ENCODE measurements at places on chromosomes 4 and X. TPM values are rescaled to one million over a fixed set of nuclear protein-coding genes. Genes with fewer than 3 reads are reported as not detected.
A peak's percentile ranks its signal among the peaks of the same experiment; 100 is the strongest.

- no peaks in the 10 kb centered on the region for H3K36me3 ChIP-seq
- no peak for DNase-seq
- H3K27ac ChIP-seq: no peak overlapping the region
Observed at GRCh38 chr4:95289028-95289634, 259.6 kb downstream of the UNC5C start.

DNA sequence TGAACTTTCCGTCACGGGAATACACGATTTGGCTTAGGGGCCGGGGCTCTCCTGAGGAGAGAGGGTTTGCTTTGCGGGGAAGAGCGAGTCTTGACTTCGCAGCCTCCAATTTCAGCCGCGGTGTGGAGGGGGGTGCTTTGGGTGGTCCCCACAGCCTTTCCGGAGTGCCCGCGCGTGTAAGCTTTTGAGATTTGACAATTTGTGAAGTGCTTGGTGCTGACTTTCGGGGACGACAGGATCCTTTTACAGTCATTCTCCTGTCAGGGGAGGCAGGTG, 355 bp downstream of the SCML1 start:
- H3K4me3 ChIP-seq: peak overlapping the region; percentile 89
- H3K36me3 ChIP-seq: no peaks in the 10 kb centered on the region
- peaks cover 25% of the 10 kb centered on the region for H3K4me1 ChIP-seq
- no peak for DNase-seq

Gene PRSS48
- not detected for total RNA-seq

Gene SLC25A53
- total RNA-seq: 6.3 TPM

Gene FANCB
- total RNA-seq: 14.7 TPM

Gene NEUROG2
- total RNA-seq: not detected

- H3K27me3 ChIP-seq: no peaks in the 10 kb centered on the region
- no peak overlapping the region for H3K27ac ChIP-seq
- DNase-seq: no peak
- H3K4me1 ChIP-seq: peaks cover 39% of the 10 kb centered on the region
Observed at GRCh38 chr4:174278467-174278866, 5.0 kb downstream of the FBXO8 start.

Gene GSX2
- not detected for total RNA-seq

Gene GPR119
- not detected for total RNA-seq

DNA sequence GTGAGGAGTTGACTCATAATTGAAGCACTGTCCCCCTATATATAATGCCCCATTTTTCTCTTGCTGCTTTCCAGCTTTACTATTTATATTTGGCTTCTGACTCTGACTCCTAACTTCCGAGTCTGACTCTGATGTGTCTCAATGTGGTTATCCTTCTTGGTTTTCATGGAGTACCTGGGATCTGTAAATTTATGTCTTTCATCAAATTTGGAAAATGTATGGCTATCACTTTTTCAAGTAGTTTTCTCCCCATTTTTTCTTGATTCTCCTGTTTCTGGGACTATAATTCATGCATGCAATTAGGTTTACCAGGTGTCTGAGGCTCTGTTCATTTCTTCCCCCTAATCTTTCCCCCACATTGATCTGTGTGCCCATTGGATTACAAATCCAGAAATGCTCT, 156.8 kb upstream of the SFRP2 start:
- peaks cover 20% of the 10 kb centered on the region for H3K4me1 ChIP-seq
- H3K4me3 ChIP-seq: no peak overlapping the region
- DNase-seq: no peak
- H3K27me3 ChIP-seq: peaks cover 38% of the 10 kb centered on the region
- H3K27ac ChIP-seq: no peak overlapping the region

GRCh38 chrX:39900777-39901170, 197.0 kb downstream of the BCOR start:
- peaks cover 4% of the 10 kb centered on the region for H3K27me3 ChIP-seq
- H3K4me1 ChIP-seq: peaks cover 8% of the 10 kb centered on the region
- H3K27ac ChIP-seq: no peak overlapping the region
- DNase-seq: no peak
- no peaks in the 10 kb centered on the region for H3K36me3 ChIP-seq

- no peaks in the 10 kb centered on the region for H3K4me1 ChIP-seq
- H3K27ac ChIP-seq: no peak overlapping the region
- no peaks in the 10 kb centered on the region for H3K36me3 ChIP-seq
- H3K4me3 ChIP-seq: no peak overlapping the region
- H3K27me3 ChIP-seq: no peaks in the 10 kb centered on the region
- no peak for DNase-seq
Observed at GRCh38 chr4:72429397-72429889, 139.6 kb downstream of the ADAMTS3 start.

GRCh38 chr4:2793586-2794485, 951 bp downstream of the SH3BP2 start:
- H3K36me3 ChIP-seq: no peaks in the 10 kb centered on the region
- no peak for DNase-seq
- peaks cover 46% of the 10 kb centered on the region for H3K4me1 ChIP-seq
- peak overlapping the region; percentile 80 for H3K4me3 ChIP-seq

Gene SPACA5B
- total RNA-seq: not detected

DNA sequence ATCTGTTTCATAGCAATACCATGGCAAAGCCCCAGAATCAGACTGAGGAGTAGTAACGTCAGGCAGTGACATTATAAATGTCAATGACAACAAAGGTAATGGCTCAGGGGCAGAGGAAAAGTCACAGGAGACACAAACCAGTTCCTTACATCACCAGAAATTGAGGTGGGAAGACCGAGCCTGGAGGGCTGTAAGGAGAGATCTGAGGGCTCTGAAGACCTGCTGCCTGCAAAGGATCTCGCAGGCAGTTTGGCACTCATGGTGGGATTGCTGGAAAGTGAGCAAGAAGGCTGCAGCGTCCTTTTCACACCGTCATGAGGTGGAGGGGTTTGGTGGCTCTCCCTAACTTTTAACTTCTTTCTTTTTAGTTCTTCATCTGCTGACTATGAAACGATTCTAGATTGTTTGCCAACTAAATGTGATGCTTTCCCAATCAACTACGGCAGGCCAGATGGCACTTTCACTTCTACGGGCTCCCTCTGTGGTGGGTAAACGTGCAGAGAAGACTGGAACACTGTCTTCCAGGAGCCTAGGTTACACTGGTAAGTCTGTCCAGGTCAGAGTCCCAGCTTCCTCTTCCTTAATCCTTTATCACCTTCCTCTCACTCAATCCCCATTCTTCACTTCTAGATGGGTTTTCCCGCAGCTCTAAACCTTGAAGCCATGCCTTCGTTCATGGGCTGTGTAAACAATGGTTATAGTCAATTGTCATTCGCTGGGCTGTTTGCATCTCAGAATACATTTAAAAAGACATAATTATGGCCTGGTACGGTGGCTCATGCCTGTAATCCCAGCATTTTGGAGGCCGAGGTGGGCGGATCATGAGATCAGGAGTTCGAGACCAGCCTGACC, 58.2 kb downstream of the TBC1D9 start:
- H3K27ac ChIP-seq: no peak overlapping the region
- no peak for DNase-seq
- H3K36me3 ChIP-seq: no peaks in the 10 kb centered on the region
- no peaks in the 10 kb centered on the region for H3K27me3 ChIP-seq

DNA sequence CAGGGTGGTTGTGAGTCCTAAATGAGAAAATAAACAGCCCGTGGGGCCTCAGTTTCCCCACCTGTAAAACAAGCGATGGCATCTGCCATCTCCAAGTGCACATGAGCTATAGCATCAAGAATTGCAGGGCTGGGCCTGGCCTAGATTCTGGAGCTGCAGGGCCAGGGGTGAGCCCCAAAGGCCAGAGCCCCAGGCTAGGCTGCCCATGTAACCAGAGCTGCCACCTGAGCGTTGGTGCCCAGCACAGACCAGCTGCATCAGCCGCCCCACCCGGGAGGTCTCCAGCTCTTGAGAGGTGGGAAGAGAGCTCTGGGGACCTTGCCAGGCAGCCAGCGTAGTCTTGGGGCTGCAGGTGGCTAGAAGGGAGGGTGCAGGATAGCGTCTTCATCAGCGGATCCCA, 27.0 kb upstream of the GPR78 start:
- H3K4me3 ChIP-seq: no peak overlapping the region
- no peaks in the 10 kb centered on the region for H3K27me3 ChIP-seq
- no peak overlapping the region for H3K27ac ChIP-seq
- H3K4me1 ChIP-seq: no peaks in the 10 kb centered on the region
- DNase-seq: no peak
- H3K36me3 ChIP-seq: no peaks in the 10 kb centered on the region

GRCh38 chr4:143381189-143382118, 44.8 kb downstream of the GAB1 start:
- no peak for DNase-seq
- no peaks in the 10 kb centered on the region for H3K27me3 ChIP-seq
- no peak overlapping the region for H3K27ac ChIP-seq
- no peaks in the 10 kb centered on the region for H3K36me3 ChIP-seq
- H3K4me3 ChIP-seq: no peak overlapping the region

Gene CPZ
- total RNA-seq: not detected

GRCh38 chr4:116361790-116362189, 723.6 kb downstream of the TRAM1L1 start:
- DNase-seq: no peak
- H3K4me1 ChIP-seq: no peaks in the 10 kb centered on the region
- H3K36me3 ChIP-seq: no peaks in the 10 kb centered on the region
- no peaks in the 10 kb centered on the region for H3K27me3 ChIP-seq

GRCh38 chr4:153534792-153535629, 68.9 kb downstream of the TMEM131L start:
- no peak for DNase-seq
- no peak overlapping the region for H3K4me3 ChIP-seq
- peak overlapping the region; percentile 7 for H3K27ac ChIP-seq
- no peaks in the 10 kb centered on the region for H3K27me3 ChIP-seq
- H3K36me3 ChIP-seq: peaks cover 38% of the 10 kb centered on the region

- no peak overlapping the region for H3K4me3 ChIP-seq
- H3K4me1 ChIP-seq: peaks cover 8% of the 10 kb centered on the region
- no peaks in the 10 kb centered on the region for H3K27me3 ChIP-seq
- no peak overlapping the region for H3K27ac ChIP-seq
Observed at GRCh38 chr4:114040319-114041116, 61.1 kb upstream of the ARSJ start.

GRCh38 chr4:25290490-25291067, 22.0 kb upstream of the ZCCHC4 start:
- no peak overlapping the region for H3K27ac ChIP-seq
- no peaks in the 10 kb centered on the region for H3K4me1 ChIP-seq
- DNase-seq: no peak
- peaks cover 11% of the 10 kb centered on the region for H3K27me3 ChIP-seq

Gene CT45A1
- total RNA-seq: not detected

GRCh38 chr4:7021930-7022664, 21.1 kb upstream of the TADA2B start:
- H3K4me1 ChIP-seq: no peaks in the 10 kb centered on the region
- no peaks in the 10 kb centered on the region for H3K27me3 ChIP-seq
- no peak overlapping the region for H3K27ac ChIP-seq
- DNase-seq: no peak

All from activated CD4-positive, alpha-beta T cell treated with anti-CD3 and anti-CD28 coated beads, Interleukin-2, amount 10 ng/mL, durations not matched to agents 7 days and 5 days (primary cell).